DMS79 (cell line): ENCODE measurements at places on chromosomes 4 and X.
A peak's percentile ranks its signal among the peaks of the same experiment; 100 is the strongest.

GRCh38 chr4:167775375-167775774 is 317.0 kb upstream of the ANXA10 start:
- DNase-seq, result no peak

DNA sequence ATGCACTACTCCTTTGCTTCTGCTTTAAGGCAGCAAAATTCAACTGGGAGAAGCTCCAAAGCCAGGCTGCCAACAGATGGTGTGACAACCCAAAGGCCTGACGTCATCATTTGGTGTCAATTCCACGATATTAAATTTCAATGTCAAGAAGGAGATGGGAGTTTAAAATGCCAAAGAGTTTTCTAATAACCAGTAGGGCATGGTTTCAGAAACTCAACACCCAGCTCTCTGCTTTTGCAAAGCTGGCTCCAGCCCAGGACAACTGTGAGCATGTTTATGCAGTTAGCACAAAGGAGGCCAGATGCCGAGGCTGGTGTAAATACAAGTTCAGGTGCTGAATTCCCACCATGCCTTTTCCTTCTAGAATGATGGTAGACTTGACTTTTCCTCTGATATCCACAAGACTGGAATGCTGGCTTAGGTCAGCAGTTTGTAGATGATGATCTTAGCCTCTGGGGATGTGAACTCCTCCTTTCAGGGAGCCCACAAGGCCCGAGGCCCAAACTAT is 67.3 kb downstream of the AFAP1 start:
- peak; percentile 11 for DNase-seq

DNA sequence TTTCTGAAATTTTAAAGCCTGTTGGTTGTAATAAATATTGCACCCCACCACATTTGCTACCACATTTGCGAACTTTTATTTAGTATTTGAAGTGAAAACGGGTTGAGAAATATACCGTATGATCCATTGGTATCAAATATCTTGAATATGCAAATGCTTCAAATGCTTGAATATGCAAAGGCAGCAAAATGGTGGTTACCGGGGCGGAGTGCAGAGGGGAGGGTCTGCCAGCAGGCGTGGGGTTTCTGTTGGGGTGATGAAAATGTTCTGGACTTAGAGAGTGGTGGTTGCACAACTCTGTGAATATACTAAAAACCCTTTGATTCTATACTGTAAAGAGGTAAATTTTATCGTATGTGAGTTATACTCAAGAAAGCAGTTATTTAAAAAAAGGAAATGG is 35.3 kb downstream of the SHROOM2 start:
- no peak for DNase-seq

DNA sequence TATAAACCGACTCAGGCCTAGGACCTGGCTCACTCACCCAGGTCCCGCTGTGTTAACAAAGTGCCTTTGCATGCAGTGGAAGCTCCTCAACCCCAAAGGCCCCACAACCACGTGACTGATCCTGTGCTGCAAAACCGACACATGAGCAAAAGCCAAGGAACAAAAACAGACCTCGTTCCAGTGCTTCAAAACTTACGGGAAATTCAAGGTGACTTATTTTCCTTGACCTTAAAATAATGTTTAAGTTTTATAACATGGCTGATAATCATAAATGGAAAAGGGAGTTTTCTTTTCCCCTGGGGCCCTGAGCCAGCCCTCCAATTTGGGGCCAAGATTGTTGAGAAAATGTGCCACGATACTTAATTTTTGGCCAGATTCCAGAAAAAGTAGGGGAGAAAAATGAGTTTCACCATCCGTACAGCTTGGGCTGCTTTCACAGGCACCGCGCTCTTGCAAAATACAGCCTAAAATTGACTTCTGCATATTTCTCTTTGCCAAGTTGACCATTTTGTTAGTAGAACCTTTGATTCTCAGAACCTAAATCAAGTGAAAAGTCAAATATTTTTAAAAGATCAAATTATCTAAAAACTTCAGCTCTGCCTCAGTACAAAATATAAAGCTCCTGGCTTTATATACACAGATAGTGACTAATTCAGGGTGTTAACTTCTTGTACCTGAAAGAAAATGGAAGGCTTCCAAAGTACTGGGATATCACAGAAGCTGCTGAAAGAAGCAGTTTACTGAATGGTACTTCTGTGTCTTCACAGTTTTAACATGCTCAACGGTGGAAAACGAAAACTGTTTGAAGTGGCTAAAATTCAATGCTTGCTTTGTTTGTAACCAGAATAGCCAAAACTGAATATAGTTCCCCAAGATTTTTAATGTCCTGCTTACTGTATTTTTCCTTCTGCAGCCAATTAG is 93.8 kb downstream of the APBB2 start:
- peak; percentile 8 for DNase-seq

DNA sequence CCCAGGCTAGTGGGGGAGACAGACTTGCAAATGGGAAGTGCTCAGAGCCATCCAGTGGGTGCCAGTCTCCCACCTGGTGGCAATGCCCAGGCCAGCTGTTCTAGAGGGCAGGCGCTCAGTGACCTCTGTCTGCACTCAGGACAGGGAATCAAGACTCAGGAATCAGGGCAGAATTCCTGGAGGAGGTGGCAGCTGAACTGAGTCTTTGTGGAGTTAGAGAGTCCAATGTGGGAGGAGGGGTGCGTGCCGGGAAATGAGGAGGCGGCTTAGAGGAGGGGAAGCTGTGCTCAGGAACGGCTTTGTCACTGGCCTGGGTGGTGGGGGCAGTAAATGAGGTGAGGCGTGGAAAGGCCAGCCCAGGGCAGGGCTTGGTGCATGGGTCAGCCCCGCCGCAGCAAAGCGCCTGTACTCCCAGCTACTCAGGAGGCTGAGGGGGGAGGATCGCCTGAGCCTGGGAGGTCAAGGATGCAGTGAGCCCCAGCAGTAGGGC is 31.3 kb upstream of the SORCS2 start:
- DNase-seq, result no peak

GRCh38 chr4:138592796-138593195 is 350.6 kb upstream of the SLC7A11 start:
- DNase-seq, result no peak

DNA sequence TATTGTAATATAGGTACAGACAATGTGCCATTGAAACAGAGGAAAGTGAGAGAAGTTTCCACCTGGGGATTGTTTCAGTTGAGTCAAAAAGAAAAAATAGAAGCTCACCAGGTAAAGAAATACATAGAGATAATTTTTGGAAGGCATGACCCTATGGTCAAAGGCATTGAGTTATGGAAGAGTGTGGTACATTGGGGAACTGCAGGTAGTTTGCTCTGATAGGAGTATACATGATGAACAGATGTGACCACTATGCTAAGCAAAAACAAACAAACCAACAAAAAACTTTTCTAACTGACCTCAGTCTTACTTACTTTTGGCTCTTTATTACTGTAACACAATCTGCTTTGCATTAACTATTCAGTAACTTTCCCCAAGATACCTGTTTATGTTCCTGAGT is 85.9 kb downstream of the UGT8 start:
- no peak for DNase-seq

- peak; percentile 18 for DNase-seq
Observed at GRCh38 chr4:78057600-78058550, 752 bp downstream of the FRAS1 start.

DNA sequence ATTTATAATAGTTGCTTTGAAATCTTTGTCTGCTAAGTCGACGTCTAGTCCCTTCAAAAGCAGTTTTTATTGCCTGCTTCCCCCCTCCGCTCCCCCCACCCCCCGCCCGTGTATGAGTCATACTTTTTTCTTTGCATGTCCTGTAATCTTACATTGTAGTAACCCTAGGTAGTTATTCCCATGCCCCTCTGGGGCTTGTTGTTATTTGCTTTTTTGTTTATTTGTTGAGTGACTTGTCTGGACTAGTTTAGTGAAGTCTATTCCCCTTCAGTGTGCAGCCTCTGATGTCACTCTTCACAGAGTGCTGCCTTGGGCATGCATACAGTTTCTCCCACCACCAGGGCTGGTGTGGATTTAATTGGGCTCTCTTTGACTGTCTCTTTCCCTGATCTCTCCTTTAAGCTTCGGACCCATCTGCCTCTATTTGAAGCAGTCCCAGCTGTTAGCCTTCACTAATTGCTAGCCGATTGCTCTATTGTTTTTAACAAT is 86.2 kb downstream of the PPEF1 start:
- DNase-seq, result no peak

GRCh38 chr4:56689201-56689969 is 8.3 kb upstream of the HOPX start:
- DNase-seq, result peak; percentile 66
